ENCODE measurements at places on chromosomes 12 and 14.

GRCh38 chr14:99393059-99393655 lies 87.5 kb downstream of the SETD3 start:
- DNase-seq: no peak

DNA sequence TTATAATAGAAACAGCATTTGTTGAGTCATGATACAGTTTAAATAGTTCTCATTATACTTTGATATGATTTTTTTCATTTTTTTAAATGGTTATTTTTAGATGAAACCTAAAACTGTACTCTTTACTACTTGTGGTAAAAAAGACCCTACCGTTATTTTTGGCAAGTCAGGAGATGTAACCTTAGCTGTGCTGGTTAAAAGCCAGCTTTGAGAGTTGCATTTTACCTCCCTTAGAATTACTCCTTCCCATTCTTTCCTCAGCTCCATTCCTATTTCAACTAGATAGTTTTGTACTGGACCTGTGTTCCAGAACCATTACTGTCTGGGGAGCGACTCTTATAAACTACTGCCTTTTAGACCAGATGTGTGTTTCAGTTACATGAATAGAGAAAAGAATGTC lies 92.0 kb downstream of the RAD51B start:
- DNase-seq: no peak

DNA sequence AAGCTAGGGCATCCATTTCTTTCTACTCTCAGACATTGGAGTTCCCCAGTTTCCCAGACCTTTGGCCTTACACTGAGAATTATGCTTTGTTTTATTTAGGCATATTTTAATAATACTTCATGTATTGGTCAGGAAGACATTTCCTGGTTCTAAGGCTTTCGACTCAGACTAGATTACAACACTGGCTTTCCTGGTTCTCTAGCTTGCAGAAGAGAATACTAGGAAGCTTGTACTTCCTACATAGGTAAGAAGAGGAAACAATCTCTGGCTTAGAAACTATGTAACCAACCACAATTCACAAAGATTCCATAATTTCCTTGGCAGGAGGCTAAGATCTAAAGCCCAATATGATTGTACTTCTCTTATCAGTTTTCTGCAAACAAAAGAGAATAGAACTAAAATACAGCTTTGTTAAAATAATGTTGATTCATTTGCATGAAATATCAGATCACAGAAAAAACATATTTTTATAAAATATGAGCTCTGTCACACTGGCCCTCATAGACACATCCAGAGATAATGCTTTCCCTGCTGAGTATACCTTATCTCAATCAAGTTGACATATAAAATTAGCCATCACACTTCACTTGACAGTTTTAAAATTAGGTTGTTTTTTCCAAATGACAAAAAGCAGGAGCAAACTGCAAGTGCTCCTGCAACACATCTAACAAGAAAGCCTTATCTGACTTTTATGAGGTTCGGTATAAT lies 30.5 kb downstream of the CLEC2D start:
- DNase-seq: no peak

GRCh38 chr14:104294983-104295680 lies 156.7 kb downstream of the KIF26A start:
- DNase-seq: peak; percentile 57

- DNase-seq: no peak
These were observed 7.7 kb downstream of the TMED10 start for GRCh38 chr14:75168586-75169335.

DNA sequence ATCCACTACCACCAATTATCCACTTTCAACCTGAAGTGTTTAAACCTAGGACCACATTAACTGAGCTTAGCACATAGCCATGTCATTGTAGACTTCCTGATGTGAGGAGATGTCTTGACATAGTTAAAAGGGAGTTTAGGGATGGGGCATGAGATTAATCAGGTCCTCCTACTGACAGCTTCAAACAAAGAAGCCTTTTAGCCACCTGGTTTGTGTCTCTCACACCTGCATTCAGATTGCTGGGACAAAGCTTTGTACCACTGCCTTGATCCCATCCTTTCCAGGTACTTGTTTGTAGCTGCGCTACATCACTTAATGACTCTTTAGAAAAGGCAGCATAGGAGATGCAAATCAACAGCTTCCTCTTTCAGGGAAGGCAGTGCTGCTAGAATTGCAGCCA lies 340.7 kb upstream of the DDHD1 start:
- no peak for DNase-seq

- no peak for DNase-seq
These were observed 176.9 kb downstream of the PRKCH start for GRCh38 chr14:61498303-61498702.

DNA sequence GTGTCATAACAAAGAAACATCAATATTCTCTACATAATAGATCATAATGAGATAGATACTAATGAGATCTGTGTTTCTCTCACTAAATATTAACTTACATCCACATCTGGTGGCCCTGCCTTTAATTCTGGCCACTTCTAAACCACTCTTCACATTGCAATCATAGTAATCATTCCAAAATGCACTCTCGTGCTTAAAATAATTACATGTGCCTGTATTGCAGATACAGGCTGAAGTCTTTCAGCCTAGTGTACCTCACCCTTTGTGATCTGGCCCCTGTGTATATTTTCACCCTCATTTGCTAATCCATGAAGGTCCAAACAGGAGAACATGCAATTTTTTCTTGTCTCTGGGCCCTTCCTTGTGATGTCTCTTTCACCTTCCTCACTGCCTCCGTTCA lies 108.0 kb downstream of the LIN7A start:
- no peak for DNase-seq

DNA sequence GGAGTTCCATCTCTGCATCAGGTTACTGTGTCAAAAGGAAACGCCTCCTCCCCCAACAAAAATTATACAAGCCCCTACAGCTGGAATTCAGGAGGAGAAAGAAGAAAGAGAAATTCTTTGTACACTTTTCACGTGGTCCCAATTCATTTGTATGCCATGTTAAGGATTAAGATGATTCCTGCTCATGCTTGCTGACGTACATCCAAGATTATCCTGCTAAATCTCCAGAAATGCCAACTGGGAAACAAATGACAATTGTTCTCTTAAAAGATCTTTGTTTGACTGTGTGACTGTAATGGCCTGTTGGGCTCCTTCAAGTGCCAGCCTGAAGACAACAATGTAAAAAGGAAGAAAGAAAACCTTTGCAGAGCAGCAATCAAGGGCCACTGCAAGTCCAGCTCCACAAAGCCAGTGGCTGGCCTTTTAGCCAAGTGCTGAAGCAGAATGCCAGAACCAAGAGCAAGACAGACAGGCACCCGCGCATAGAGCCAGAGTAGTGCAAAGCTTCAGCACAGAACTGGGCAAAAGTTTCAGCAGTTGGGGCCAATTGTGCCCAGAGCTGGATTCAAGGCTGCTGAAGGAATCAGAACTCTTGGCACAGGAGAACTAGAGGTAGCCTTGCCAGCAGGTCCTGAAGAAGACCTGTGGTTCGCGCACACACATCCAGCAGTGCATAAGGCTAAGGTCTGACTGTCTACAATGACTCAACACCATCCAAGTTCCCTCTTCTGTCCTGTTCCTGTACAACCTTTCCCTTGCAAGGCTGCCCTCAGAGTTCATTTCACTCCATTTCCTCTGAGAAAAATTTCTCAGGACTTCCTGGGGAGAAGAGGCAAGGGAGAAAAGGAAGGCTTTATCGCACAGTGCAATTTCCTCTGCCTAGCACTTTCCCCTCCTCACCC lies 209.7 kb upstream of the BMP4 start:
- no peak for DNase-seq

DNA sequence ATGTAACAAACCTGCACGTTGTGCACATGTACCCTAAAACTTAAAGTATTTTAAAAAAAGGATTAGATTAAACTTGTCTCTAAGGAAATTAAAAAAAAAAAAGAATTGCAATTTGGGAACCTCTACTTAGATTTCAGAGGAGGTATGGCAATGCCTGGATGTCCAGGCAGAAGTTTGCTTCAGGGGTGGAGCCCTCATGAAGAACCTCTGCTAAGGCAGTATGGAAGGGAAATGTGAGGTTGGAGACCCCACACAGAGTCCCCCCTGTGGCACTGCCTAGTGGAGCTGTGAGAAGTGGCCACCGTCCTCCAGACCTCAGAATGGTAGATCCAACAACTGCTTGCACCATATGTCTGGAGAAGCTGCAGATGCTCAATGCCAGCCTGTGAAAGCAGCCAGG lies 279.6 kb upstream of the CCDC196 start:
- no peak for DNase-seq

GRCh38 chr12:14364583-14365271 lies 755 bp upstream of the ATF7IP start:
- DNase-seq: no peak

DNA sequence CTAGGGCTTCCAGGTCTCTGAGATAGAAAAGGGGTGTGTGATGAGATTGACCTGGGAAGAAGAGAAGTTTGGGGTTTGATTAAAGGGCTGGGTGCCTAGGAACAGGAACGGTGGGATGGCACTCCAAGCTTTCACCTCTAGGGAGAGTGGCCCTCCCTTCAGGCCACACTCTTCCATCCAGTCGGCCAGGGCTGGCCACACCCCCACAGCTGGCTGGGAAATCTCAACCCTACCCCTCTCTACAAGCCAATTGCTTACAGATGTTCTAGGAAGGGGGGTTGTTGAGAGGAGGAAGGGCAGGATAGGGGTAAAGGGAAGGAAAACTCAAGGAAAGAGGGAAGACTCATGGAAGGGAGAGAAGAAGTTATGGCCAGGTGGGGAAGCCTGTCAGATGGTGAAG lies 6.6 kb upstream of the ITGA5 start:
- peak; percentile 62 for DNase-seq

DNA sequence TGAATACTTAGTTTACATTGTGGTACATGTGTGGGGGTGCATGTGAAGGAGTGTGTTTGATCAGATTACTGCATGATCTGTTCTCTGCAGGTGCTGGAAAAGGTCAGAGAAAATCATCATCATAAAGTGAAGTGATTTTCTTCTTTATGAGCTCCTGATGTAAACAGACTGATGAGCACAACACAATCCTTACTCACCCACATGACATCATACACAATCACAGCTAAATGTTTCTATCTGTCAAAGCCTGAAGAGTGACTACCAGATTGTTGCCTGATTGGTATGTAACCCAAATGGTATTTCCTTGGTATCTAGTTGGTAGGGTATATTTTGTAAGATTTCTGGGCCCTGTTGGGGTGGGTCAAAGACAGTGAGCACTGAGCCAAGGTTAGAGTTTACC lies 270.8 kb downstream of the FOXG1 start:
- DNase-seq: no peak

GRCh38 chr14:51460011-51460410 lies 191.7 kb upstream of the FRMD6 start:
- no peak for DNase-seq

GRCh38 chr12:54692353-54692752 lies 44.2 kb upstream of the DCD start:
- no peak for DNase-seq

DNA sequence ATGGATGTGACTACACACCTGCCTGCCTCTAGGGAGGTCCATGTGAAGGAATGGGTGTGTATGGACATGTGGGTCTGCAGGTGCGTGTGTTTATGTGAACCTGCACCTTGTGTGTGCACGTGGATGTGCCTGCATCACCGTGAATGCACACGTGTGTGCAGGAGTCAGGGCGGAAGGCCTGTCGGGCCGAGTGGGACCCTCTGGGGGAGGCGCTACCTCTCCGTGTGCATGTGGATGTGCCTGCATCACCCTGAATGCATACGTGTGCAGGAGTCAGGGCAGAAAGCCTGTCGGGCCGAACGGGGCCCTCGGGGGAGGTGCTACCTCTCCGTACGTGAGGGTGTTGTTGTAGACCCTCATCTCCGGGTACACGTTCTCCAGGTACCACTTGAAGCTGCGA lies 56.5 kb downstream of the NOC4L start:
- no peak for DNase-seq

DNA sequence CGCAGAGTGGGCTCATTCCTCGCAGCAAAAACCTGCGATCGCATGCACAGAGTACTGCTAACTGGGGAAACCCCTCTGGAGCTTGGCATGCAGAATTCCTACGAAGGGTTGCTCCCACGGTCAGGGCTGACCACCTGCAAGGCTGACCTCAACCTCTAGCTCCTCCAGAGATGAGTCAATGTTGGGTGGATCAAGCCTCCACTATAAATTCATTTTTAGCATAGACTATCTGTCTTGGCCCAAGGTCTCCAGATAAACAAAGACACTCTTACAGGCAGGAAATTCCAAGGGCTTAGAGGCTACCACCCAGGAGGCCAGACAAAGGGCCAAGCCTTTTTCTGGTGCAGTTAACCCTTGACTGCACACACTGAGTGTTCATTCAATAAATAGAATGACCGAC lies 296.5 kb downstream of the TMEM132D start:
- DNase-seq: no peak

DNA sequence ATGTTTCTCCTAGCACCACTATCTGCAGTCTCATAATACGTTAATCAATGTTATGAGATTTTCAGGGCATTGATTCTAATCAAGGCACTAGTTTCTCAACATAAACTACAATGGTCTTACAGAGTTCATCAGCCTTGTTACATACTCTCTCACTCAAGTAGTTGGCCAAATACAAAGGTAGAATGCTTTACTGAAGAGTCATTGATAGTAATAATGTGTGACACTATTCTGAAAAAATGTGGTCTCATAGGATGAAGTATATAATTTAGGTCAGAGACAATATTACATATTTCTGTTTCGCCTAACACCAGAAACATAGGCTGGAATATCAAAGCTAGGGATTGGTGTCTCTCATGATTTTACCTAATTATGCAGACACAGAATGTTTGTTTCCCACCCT lies 35.2 kb upstream of the MDGA2 start:
- DNase-seq: no peak

DNA sequence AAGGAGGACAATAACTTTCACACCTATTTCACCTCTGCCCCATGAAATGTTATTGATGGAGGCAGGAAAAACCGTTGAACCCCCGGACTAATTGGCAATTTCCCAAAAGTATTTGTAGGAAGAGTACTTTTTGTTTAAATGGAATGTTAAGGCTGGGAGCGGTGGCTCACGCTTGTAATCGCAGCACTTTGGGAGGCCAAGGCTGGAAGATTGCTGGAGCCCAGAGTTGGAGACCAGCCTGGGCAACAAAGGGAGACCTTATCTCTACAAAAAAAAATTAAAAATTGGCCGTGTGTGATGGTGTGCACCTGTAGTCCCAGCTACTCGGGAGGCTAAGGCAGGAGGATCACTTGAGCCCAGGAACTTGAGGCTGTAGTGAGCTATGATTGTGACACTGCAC lies 26.0 kb upstream of the SPTLC2 start:
- no peak for DNase-seq

DNA sequence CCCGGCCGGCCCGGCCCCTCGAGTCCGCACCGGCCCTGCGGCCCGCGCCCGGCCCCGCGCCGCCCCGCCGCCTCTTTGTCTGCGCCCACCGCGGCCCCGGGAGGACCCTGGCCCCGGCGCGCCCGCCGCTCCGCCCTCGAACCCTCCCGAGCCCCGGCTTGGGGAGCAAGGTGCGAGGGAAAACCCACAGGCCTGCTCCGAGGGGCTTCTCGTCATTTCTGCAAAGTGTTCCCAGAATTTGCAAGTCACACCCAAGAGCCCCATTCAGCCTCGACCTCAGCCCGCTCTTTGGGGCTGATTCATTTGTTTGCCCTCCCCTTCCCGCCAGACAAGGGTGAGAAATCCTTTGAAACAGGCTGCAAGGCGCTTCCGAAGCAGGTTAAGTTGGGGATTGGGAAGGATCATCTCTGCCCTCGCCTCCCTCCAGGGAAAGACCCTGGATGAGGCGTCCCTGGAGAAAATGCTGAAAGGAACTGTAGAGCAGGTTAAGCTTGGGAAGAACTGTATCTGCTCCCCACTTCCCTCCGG lies 325 bp upstream of the CLIP1 start:
- DNase-seq: no peak

- DNase-seq: no peak
These were observed 40.9 kb upstream of the FRMD6 start for GRCh38 chr14:51610771-51611170.

Measured in coronary artery (tissue), 2 donors.